Stimulated activated naive CD4-positive, alpha-beta T cell treated with Interleukin-2 at 50 U/mL for 16 hours (primary cell): ENCODE measurements at places on chromosomes 11 and 22.
A peak's percentile ranks its signal among the peaks of the same experiment; 100 is the strongest.

DNA sequence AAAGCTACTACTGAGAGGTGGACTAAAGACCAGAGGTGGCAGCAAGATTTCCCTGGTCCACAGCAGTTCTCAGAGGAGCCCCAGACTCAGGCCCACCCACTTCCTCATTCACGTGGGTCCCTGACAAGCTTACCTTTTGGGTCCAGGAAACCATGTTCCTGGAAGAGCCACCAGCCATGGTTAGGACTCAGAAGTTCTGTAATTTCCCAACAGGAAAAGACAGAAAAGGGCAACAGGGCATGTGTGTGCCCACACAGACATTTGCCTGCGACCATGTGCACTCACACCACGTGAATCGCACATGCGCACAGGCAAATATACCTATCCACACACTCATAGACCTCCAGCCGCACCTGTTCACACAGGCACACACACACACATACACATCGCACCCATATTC lies 42.9 kb downstream of the LRRC32 start:
- DNase-seq, result no peak

DNA sequence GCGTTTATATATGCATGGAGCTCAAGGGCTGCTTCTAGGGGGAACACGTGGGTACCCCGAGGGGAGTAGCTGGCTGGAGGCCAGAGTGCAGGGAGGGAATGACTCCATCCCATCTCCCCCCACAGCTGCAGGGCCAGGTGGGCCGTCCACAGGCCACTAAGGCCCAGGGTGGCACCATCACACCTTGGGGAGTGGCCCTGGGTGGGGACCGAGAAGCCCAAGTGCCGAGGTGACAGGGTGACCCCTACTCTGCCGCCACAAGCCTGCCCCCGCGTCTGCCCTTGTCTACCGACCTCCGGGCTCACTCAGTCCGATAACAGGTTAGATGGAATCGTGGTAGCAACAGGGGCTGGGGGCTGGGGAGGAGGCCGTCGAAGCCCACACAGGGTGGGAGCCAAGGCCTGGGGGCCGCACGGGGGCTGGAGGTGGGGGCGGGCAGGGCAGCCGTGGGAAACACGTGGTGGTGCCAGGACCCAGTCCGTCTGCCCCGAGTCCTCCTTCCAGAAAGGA lies 125.7 kb downstream of the KCNQ1OT1 start:
- DNase-seq, result no peak

GRCh38 chr11:87394924-87395323 lies 357.2 kb downstream of the TMEM135 start:
- no peak for DNase-seq

GRCh38 chr22:50061824-50062355 lies 3.8 kb upstream of the TTLL8 start:
- DNase-seq, result no peak

DNA sequence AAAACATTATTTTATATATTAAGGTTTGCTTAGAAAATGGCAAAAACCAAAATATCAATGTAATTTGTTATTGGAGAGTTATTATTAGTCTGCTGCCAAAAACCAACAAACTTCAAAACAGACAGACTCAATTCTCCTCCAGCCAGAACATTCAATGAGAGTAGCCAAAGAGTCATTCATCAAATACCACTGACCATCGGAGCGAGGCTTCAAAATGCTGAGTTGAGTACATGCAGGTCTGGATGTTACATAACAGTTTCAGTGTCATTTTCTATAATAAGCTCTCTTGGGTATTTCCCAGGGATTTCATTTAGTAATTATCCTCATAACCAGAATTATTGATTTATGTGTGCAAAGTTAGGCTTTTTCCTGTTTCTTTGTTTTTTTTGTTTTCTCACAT lies 42.6 kb downstream of the CHST1 start:
- DNase-seq, result no peak

GRCh38 chr11:118661425-118662301 lies 17.8 kb downstream of the TREH start:
- no peak for DNase-seq

DNA sequence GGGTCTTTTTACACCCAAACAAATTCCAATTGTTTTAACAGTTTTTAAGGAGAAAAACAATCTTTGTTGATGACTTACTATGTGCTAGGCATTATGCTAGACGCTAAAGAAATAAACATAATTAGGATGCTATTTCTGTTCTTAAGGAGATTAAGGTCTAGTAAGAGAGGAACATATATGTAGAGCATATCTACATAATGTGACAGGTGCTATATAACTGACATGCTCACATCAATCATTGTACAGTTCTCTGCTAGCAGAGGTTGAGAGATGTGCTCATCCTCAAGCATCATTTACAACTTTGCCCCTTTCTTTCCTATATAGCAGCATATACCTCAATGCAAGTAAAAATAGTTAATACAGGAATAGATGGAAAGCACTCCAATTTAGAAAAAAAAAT lies 37.5 kb downstream of the PDGFD start:
- DNase-seq, result no peak

- DNase-seq, result no peak
Measured at GRCh38 chr11:102955624-102956023, at the start of gene MMP13. Gene MMP13 (minus strand): TSS chr11:102955732. CDS start chr11:102955705, 27 bp downstream.

DNA sequence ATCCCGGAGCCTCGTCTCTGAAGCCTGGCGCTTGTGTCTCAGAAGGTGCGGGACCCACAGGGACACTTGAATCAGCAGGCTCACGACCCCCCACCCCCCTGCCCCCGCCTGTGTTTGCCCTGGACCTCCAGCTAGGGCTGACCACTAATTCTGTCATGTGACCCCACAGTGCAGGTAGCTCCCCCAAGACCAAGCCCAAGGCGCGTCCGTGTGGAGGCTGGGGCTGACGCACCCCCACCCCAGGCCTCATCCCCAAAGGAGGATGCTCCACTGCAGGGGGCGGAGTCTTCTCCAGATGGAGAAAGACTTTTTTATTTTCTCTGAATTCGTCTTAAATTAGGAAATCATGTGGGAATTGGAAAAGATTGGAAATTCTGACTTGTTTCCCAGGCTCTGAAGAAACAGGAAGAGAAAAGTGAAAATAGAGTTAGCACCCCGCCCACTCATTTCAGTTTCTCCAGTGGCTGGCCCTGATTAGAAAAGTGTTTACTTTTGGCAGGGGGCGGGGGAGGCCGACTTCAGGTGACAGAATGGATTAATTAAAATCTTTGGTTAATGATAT lies 1.0 kb upstream of the RELA start:
- peak; percentile 56 for DNase-seq

GRCh38 chr22:43167001-43167589 lies 15.7 kb downstream of the TSPO start:
- DNase-seq, result no peak

DNA sequence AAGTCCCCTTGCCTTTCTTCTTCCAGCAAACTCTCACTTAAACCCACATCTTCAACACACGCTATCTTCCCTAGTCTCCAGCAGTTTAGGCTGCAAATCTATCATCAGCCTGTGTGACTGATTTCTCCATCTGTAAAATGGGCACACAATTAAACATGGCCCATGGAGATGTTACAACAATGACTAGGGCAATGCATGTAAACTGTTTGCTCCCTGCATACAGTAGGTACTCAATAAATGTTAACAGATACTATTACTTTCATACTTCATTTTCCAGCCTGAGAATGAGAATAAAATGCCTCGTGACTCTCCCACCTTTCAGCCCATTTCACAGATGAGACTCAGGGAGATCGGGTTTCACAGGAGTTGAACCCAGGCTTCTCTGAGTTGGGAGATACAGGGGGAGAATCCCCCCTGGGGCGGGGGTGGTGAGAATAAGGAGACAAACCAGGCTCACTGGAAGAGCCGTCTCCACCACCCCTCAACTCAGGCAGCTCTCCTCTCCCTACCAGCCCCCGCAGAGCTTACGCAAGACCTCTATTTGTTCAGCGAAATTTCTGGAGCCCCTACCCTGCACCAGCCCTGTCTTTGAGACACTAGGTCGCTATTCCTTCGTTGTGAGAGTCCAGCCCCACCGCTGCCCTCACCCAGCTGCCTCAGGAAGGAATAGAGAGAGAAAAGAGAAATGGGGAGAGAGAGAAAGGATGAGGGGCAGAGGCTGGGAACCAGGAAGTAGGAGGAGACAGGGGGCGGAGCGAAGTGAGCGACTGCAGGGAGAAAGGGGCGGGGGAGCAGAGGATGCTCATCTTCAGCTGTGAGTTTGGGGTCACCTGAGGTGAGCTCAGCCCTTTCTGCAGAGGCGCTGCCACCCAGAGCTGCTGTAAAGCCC lies 42.1 kb upstream of the KLHL35 start:
- peak; percentile 40 for DNase-seq

DNA sequence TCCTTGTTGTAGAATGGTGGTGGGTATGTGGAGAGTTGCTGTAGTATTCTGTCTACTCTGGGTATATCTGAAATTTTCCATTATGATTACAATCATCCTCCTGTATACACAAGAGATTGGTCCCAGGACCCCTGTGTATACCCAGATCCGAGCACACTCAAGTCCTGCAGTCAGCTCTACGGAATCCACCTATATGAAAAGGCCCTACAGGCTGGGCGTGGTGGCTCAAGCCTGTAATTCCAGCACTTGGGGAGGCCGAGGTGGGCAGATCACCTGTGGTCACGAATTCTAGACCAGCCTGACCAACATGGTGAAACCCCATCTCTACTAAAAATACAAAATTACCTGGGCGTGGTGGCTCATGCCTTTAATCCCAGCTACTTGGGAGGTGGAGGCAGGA lies 17.2 kb downstream of the PARVA start:
- no peak for DNase-seq

DNA sequence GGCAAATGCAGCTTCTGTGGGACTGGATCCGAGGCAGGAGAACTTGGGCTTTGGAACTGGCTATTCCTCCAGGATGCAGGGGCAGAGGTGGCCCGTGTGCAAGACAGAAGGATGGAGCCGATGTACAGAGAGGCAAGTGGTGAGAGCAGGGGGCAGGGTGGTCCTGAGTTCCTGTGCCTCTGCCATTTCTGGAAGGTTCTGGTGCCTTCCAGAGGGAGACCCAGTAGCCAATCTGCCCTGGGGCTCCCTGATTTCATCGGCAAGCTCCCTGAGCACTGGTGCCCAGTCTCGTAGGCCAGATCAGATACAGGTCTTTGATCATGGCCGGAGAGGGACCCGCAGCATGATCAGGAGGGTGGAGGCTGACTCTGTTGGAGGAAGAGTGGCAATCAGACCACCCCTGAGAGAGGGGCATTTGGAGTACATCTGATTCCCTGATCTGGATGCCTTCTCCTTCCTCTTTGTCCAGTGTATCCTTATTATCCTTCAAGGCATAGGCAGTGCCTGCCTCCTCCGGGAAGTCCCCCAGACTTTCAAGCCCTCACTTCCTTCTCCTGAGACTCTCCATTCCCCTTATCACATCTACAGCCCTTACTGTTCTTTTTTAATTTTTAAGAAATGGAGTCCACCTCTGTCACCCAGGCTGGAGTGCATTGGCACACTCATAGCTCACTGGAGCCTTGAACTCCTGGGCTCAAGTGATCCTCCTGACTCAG lies 9.7 kb downstream of the MRGPRD start:
- DNase-seq, result no peak

DNA sequence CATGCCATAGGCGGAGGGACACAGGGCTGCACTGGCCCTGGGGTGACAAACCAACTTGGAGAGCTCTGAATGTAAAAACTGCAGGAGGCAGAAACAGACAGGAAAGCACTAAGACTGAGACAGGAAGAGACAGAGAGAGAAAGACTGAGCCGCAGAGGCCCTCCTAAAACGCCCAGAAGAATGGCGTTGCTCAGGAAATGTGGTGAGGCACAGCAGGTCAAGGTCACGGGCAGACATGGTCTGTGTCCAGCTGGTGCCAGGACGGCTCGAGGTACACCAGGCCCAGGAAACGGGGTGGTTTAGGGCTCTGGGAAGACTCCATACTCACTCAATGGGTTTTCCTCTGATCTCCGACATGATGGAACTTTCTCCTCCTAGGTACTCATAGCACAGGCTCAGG lies 29.1 kb downstream of the MAFF start:
- no peak for DNase-seq

DNA sequence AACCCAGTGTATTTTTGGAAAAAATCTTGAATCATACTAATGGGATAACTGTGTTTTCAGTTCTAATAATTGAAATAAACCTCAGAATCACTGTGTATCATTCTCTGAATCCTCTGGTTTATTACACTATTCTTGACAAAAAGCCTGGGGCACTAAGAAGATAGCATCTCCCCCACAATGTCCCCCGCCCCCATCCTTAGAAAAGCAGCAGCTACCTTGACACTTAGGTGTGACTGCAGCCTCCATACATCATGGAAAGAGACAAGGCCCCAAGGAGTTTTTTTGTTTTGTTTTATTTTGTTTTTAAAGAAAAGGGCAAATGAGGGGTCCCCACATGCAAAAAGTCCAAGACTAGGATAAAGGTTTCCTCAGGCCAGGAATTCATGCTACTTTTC lies 124.8 kb downstream of the APOL5 start:
- DNase-seq, result no peak

DNA sequence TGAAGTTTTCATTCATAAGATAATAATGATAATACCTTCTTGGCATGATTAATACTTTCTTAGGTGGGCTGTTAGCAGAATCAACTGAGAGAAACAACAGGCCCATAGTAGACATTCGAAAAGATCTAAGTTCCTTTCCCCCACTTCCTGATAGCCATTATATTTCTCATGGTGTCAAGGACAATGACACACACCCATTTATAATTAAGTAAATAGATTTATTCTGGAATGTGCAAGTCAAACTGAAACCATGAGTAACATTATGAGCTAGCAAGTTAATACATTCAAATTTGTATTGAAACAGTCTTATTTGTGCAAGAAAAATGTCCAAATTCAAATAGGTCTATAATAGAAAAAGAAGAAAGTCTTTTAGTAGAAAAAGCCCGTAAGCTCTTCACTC lies 301.1 kb downstream of the GUCY1A2 start:
- no peak for DNase-seq

DNA sequence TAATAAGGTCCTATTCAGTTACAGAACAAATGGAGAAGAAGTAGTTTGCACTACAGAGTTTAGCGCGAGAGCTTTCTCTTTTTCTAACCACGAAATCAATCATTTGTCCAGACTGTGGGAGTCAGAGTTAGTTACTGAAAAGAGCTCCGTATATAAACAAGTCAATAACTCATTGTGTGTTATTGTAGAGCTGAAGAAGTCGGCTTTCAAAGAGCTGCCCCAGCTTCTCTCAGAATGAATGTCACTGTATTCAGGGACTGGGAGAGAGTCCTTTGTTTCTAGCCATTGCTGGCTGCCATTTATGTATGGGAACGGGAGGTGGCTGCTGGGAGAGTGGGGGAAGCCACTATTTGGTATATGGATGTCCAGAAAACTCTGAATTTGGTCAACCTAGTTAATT lies 227.8 kb downstream of the DCDC1 start:
- DNase-seq, result no peak
